Fibroblast of villous mesenchyme (primary cell): ENCODE measurements at places on chromosomes 4 and X. TPM values are rescaled to one million over a fixed set of nuclear protein-coding genes. Genes with fewer than 3 reads are reported as not detected.

GRCh38 chr4:176676901-176677300, 115.8 kb downstream of the VEGFC start:
- DNase-seq = no peak

GRCh38 chr4:82223715-82224114, 150.1 kb downstream of the HNRNPD start:
- DNase-seq = no peak

DNA sequence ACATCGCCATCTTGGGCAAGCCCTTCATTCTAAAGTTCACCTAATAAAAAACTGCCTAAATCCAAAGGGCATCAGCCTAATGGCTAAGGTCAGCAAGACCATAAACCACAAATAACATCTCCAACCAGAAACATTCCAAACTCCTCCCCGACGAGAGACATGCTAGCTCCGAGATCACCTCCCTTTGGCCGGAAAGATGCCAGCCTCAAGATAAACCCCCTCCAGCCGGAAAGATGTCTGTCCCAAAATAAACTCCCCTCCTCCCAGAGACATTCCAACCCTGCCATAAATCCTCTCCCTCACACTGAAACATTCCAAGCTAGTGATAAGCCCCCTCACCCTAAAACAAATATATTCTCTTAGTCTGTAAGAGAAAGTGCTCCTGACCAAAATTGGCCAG, 13.3 kb upstream of the DYNLT3 start:
- peak; percentile 48 for DNase-seq

The NSUN7 gene
- 0.32 and 0.86 TPM in 2 replicates for total RNA-seq

- no peak for DNase-seq
Observed at GRCh38 chr4:154743683-154744340, at the start of gene LRAT. Gene LRAT, plus strand, starts transcription at chr4:154744000. Its CDS starts 327 bp downstream, at chr4:154744327.

The STAG2 gene
- total RNA-seq = 56.7 and 57.4 TPM in 2 replicates

DNA sequence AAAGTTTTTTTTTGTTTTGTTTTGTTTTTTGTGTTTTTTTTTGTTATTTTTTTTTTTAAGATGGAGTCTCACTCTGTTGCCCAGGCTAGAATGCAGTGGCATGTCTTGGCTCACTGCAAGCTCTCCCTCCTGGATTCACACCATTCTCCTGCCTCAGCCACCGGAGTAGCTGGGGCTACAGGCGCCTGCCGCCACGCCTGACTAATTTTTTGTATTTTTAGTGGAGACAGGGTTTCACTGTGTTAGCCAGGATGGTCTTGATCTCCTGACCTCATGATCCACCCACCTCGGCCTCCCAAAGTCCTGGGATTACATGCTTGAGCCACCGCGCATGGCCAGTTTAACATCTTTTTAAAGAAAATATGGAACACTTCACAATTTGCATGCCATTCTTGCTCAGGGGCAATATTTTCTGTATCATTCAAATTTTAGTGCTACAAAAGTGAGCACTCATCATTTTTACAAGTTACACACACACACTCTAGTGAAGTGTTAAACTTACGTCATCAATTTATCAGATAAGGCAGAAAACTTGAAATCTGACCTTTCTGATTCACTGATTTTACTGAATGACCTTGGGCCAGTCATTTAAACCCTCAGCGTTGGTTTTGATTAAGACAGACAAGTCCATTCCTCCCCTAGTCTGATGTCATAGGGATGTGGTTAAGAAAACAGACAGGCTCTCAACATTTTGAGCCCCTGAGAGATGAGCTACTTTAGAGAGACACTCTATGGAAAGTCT, 61.2 kb downstream of the TRIM2 start:
- DNase-seq = no peak

- DNase-seq = no peak
Observed at GRCh38 chr4:171602638-171603355, 210.4 kb upstream of the GALNTL6 start.

GRCh38 chrX:37825215-37825842, 22.0 kb downstream of the DYNLT3 start:
- peak; percentile 52 for DNase-seq

- DNase-seq = peak; percentile 12
Observed at GRCh38 chrX:121579016-121579760, 531.8 kb downstream of the GLUD2 start.

DNA sequence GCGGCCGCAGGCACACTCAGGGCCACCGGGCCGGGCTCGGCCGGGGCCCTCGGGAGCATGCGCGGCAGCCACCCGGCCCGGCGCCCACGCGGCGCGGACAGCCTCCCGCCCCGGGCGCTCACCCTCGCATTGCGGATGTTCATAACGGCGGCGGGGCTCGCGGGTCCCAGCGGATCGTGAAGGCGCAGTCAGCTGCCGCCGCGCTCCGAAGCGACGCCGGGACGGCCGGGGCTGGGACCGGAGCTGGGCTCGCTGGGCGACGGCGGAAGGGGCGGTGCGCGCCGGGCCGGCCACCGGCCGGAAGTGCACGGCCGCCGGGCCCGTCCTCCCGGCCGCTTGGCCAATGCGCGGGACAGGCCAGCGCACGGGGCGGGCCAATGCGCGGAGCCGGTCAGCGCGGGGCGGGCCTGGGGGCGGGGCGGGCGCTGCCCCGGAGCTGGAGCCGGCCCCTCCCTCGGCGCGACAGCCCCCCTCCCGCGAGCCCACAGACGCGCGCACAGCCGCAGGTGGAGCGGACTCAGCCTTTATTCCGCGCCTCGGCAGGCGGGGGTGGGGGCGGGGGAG, at the start of gene NAA10:
Gene NAA10 (minus strand): TSS at position 276 of the 564 bp plus-strand sequence. CDS start 133 bp downstream, at position 143.
- peak; percentile 60 for DNase-seq

DNA sequence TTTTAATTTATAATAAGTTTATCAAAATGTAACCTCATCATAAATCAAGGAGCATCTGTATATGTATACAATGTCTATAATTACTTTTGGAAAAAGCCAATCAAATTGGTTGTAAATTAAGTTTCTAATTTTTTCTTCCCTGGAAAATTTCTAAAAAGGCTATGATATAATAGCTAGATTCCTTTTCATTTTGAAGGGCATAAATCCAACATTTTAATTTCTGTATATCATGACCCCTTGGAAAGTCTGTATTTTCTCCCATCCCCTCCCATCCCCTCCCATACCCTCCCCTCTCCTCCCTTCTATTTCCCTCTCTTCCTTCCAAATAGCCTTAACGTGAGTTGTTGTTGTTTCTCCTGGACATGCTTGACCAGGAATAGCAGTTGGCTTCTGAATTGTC, 247.1 kb upstream of the FSTL5 start:
- no peak for DNase-seq

- peak; percentile 26 for DNase-seq
Observed at GRCh38 chrX:130788786-130789581, 114.0 kb downstream of the ENOX2 start.

DNA sequence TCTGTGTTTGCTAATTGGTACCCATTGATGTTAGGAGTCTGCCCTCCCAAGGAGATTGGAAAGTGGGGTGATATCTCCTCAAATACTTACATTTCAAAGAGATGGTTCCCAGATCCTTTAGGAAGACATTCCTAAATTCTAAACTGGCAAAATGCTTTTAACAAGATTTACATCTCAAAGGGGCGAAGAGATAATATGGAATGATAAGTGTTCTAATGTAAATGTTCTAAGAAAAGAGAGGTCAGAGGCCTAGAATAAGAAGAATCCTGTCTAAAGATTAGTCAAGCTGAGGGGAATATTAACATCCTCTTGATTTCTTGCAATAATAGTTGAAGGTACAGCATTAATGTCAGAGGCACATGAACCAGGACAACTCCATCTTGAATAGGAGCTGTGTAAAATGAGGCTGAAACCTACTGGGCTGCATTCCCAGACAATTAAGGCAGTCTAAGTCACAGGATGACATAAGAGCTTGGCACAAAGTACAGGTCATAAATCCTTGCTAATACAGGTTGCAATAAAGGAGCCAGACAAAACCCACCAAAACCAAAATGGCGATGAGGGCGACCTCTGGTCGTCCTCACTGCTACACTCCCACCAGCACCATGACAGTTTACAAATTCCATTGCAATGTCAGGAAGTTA, 2248.1 kb downstream of the ARAP2 start:
- no peak for DNase-seq

The VSIG4 gene
- not detected in 2 replicates for total RNA-seq

DNA sequence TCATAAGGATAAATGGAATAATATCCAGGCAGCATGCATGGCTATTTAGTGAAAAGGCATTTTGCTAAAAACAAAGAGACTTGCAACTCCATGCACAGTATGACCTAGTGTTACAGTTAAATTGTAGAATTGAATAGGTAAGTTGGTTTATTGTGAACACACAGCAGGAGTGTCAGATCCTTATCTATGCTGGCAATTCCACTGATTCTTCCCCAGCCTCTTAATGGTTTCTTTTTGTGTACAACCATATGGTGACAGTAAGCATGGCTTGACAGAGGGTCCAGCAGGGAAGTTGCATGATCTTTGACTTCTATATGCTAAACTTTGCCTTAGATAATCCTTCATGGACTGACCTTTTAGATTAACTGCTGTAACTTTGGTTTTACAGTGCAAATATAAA, 936.6 kb upstream of the EPHA5 start:
- no peak for DNase-seq

The FRMD7 gene
- not detected in 2 replicates for total RNA-seq

- DNase-seq = no peak
Observed at GRCh38 chrX:68492583-68492982, 6.3 kb upstream of the YIPF6 start.

- peak; percentile 45 for DNase-seq
Observed at GRCh38 chr4:173013232-173013930, 155.2 kb upstream of the GALNT7 start.

DNA sequence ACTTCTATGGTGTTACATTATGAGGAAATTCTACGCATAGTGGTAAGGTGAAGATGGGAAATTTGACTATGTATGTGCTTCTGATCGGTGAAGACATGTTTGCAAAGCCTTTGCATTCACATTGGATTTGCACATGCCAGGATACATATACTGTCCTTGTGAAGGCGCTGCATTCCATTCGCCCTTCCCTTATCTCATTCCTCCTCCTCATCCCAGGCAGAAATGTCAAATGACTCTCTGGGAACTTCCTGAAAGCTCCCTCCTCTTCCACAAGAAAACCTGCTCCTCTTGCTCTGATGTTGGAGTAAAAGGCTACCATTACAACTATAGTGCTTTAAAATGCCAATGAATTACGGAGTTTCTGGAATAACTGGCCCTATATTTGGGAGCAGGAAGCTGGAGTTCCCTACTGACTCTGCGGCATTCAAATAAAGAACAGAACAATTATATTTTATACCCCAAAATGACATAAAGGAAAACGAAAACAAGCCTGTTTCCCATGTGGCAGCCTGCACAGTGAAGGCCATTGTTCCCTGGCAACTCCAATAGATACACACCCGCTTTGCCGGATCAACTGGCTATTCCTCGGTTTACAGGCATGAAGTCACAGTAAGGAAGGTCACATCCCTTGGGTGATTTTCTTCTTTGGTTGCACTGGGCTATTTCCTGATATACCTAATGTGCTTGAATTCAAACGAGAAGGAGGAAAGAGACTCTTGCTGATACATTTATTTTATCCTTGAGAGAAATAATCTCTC, 84.5 kb downstream of the AREG start:
- no peak for DNase-seq

DNA sequence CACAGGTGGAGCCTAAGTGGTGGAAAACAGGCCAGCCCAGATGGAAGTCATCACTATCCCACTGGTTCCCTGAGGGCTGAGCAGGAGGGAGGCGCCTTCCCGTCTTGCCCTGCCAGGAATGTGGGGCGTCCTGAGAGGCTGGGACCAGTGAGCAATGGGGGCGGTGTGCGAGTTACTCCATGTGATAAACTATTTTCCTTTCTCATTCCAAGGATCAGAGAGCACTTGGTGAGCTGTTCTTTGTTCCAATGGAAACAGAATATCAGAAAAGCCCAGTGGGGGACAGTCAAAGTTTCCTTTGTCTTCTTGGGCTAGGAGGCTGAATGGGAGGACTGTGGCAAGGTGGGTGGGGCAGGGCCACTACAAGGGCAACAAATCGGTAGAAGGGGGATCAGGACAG, 86.2 kb downstream of the NHSL2 start:
- DNase-seq = no peak

- no peak for DNase-seq
Observed at GRCh38 chr4:126087101-126087500, 772.3 kb downstream of the FAT4 start.

DNA sequence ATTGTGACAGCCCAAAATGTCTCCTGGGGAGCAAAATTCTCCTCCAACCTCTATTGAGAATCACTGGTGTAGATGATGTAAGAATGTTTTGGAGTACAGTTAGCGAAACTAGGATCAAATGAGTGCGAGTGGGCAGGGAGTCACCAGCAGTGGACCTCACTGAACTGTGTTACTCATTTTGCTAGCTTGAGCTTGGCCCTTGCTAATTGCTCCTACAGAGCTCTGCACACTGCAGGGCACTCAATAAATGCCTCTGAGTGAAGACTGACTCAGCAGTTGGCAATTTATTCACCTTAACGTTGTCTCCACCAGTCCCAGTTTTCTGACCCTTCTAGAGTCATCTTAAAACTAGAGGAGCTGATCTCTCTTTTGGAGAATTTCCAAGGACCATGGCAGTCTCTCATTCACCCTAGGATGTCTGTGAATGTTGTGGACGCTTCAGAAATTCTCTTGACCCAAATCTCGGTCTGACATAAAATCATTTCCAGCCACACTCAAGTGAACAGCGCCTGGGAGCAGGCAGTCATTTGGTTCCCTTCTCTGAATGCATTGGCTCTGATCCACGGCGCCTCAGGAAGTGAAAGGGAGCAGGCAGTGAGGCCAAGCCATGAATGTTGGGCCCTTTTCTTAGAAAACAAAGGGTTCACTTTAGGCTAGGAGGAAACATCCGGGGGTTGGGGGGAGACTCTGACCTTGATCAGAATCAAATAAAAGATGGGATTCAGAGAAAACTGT, 148.1 kb downstream of the NWD2 start:
- DNase-seq = no peak

DNA sequence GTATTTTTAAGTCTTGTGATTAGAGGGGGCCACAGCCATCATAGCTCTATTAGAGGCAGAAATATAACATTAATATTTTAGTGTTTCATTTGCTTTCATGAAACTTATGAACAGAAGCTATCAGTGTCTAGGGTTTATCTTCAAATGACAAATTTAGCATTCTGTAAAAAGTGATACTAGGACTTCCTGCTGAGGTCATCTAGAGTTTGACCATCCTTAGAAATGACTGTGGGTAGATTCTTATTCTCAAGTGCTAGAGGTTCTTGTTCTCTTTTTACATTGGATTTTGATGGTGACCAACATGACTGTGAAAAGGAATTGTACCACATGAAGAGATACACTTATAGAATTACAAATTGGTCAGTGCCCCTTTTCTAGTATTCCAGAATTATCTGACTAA, 568.6 kb downstream of the RPA4 start:
- no peak for DNase-seq

The NLRP2B gene
- not detected in 2 replicates for total RNA-seq

- no peak for DNase-seq
Observed at GRCh38 chr4:13344216-13344615, 139.9 kb downstream of the RAB28 start.

DNA sequence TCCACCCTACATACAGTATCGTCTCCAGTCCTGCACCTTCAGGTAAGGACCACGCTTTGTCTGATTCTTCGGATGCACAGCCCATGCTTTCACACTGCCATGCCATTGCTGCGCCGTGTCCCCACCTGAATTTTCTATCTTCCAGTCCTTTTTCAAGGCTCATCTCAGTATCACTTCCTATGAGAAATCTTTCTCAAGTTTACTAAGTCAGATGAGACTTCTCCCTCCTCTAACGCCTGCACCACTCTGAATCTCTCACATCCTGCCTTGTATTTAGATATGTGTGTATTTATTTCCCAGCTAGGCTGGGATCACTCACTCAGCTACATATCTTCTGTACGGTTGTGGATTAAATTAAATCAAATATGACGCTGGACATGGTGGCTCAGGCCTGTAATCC, 116.8 kb downstream of the SMIM20 start:
- no peak for DNase-seq
